ENCODE measurements at places on chromosomes 11 and 22.
A peak's percentile ranks its signal among the peaks of the same experiment; 100 is the strongest.

DNA sequence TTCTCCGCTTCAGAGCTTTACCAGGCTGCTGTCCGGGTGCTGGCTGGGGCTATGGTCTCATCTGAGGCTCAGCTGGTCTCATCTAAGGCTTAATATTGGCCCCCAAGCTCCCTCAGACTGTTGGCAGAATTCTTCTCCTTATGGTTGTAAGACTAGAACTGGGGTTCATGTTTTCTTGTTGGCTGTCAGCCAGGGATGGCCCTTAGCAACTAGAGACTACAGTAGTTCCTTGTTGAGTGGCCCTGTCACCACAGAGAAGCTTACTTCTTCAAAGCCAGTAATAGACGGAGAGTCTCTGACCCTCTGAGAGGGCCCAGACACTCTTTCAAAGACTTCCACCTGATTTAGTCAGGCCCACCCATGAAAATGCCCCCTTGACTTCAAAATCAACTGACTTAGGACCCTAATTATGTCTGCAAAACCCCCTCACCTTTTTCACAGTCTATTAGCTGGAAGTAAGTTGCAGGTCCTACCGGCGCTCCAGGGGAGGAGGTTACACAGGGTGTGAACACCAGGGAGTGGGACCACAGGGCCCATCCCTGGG is 24.2 kb upstream of the TREH start:
- DNase-seq, result no peak

DNA sequence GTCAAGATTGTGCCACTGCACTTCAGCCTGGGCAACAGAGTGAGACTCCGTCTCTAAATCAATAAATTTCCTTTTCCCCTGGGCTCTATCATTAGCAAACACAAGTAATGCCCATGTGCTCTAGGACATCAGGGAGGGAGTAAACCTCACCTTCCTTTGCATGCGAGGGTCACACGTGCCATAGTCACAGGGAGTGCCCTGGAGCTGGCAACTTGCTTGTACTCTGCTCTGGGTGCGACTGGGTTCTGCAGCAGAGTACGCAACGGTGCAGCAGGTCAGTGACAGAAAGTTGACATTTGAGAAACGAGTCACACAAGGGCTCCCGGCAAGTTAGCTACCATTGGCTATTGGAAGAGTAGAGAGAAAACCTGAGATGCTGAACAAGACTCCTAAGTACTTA is 32.6 kb upstream of the CHKA start:
- no peak for DNase-seq

- DNase-seq, result no peak
These were observed 1.7 kb downstream of the AP5B1 start for GRCh38 chr11:65778901-65779668.

DNA sequence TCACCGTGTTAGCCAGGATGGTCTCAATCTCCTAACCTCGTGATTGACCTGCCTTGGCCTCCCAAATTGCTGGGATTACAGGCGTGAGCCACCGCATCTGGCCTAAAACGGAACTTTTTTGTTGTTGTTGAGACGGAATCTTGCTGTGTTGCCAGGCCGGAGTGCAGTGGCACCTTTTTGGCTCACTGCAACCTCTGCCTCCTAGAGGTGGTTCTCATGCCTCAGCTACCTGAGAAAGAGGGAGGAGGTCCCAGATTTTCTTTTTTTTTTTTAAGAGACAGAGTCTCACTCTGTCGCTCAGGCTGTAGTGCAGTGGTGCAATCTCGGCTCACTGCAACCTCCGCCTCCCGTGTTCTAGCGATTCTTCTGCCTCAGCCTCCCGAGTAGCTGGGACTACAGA is 7.9 kb upstream of the MCHR1 start:
- peak; percentile 56 for DNase-seq

DNA sequence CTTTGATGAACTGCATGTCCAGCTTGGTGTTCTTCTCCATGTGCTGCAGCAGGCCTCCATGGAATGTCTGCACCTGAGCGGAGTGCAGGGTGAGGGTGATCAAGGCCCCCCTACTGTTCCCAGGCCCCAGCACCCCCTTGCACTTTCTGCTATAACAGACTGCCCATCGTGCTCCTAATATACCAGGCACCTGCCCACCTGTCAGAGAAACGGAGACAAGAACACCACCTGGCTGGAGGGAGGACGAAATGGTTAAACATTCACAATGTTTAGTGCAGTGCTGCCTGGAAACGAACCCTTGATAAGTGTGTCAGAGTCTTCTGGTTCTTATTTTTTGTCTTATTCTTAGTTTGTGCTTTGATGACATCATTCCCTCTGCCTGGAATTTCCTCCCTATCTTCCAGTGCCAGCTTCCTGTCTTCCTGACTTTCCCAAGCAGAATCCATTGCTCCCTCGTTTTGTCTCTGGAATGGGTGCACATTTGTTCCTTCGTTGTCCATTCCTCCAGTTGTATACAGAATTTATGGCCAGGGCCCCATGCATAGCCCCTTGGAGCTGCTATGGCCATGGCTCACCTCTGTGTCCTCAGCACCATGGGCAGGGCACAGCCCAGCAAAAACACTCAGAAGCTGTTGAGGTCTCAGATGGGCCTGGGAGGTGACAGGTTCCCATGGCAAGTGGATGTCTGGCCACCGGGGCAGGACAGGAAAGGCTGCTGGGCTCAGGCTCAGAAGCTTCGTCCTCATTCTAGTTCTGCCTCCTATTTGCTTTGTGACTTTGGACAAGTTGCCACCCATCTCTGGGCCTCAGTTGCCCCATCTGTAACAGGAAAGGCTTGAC is 11.9 kb downstream of the BAIAP2L2 start:
- no peak for DNase-seq

- DNase-seq, result no peak
These were observed 841 bp upstream of the TMPRSS13 start for GRCh38 chr11:117929916-117930570.

DNA sequence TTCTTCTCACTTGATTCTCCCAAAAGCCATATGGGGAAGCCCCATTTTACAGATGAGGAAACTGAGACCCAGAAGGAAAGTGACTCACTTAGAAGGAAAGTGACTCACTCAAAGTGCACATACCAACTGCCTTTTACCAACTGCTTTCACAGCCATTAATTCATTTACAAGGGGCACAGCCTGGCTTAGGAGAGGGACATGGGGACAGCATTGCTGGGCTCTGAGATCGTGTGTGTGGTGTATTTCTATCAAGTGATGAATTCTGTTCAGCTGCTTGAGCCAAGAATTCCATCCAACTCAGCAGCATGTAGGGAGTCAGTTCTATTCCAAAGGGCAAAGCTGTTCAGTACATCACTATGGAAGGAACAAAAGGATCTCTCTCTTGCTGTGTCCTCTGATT is 23.5 kb upstream of the PAK1 start:
- DNase-seq, result no peak

Measured in GM23338 (cell line).